ENCODE measurements at places on chromosomes 2 and 18.

DNA sequence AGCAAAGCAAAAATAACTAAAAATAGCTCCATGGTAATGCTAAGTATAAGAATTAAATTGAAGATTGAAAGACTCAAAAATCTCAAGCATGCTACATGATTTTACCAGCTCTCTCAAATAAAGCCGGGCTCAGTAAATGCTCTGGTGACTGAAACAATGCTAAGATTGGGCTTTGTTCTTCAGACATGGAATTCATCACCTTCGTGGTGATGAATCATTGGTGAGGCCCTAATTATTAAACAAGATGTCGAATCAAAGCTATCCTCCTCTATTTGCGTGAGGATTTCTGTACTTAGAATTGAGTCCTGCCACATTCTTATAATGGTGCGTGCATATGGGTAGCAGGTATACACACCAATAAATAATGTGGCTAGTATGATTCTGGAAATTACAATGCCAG lies 58.8 kb upstream of the LRRTM1 start:
- no peak for DNase-seq

- DNase-seq = no peak
Measured at GRCh38 chr2:190272457-190272842, 47.2 kb downstream of the HIBCH start.

DNA sequence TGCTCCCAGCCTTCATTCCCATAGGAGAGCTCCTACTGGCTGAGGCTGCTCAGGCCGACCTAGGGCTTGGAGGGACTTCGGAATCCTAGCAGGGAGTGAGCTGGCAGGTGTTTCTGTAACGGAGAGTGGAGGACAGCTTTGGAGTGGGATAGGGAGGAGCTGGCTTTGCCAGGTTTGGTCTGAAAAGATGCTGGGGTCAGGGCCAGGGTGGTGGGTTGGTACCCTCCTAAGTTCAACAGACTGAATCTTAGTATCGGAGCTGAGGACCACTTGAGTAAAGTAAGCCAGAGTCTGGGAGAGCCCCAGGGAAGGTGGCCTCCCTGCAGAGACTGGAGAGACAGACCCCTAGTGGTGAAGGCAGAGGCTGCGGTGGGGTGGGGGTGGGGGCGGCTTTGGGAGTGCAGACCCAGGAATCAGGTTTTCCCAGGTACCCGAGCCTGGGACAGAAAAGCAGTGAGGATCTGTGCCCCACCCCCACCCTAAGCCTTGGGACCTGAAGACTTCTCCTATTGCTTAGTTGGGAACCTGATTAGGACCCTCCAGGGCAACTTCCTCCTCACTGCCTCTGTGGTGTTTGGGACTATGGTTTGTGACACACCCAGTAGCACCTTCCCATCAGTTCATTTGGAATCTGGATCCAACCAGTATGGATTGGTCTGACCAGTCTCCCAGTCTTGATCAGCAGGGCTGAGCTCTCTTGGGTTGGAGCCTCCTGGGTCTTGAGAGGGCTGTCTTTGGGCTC lies 3.0 kb downstream of the CNNM4 start:
- no peak for DNase-seq

DNA sequence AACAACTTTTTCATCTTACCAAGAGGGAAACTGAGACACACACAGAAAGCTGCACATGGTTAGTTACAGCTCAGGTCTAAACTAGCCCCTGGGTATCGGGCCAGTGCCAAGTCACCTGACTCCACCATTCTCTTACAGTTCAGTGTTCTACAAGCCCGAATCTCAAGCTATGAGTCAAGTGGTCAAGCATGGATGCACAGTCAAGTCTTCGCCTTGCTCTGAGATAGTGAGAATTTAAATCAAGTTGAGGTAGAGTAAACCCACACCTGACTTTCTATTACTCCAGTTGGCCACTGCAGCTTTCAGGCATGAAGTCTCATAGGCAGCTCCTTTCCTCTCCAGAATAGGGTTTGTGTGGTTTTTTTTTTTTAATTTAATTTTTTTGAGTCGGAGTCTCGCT lies 34.5 kb upstream of the ARL5A start:
- DNase-seq = no peak

- no peak for DNase-seq
Measured at GRCh38 chr2:37638973-37639372, 32.5 kb downstream of the CDC42EP3 start.

GRCh38 chr2:207697411-207697810 lies 14.0 kb upstream of the CCNYL1 start:
- DNase-seq = no peak

- DNase-seq = no peak
Measured at GRCh38 chr2:42092084-42092996, 44.5 kb downstream of the PKDCC start.

DNA sequence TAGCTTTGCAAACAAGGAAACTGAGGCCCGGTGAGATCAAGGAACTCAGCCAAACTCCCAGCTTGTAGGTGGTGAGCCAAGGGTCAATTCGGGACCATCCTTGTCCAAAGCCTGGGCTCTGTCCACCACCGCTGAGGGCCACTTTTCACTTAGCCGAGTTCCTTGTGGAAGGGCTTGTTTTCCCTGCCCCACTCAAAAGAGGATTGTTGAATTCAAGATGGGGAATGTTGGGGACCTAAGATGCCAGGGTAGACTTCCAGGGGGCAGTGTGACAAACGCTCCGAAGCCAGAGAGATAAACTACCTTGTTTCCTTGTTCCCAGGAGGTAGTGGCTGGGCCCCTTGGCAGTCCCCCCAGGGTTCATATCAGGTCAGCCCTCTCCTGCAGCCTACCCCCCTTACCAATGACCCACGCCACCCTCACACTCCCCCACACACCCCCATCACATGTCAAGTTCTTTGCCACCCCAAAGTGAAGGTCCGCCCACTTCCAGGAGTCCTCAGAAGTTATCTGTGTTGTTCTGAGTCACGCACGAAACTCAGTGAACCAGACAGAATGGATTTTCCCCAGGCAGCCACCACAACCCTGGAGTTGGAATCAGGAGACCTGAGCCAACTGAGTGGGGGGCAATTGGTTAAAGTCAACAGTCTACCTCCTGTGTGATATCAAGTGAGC lies 10.3 kb upstream of the ATOH8 start:
- no peak for DNase-seq

- no peak for DNase-seq
Measured at GRCh38 chr18:44602380-44602779, 78.3 kb upstream of the SETBP1 start.

DNA sequence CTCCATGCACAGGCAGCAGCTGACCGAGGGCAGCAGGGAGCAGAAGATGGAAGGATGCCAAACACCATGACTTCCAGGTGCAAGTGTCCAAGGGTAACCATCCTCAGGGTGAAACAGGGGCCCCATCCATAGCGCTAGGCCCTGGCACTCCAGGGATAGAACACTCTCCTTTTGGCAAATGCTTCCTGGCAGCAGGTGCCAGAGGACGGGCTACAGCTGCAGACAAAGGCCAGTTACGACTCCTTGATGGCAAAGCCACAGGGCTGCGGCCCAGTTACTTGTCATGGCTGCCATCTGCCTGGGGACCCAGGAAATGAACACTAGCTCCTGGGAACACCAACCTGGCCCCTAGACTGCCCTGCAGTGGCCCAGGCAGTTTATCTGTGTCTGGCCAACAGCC lies 178.8 kb downstream of the TMEM163 start:
- no peak for DNase-seq

- DNase-seq = peak; percentile 44
Measured at GRCh38 chr2:101012706-101013181, 10.7 kb downstream of the RPL31 start.

GRCh38 chr2:182301093-182301492 lies 125.7 kb downstream of the PDE1A start:
- DNase-seq = no peak

DNA sequence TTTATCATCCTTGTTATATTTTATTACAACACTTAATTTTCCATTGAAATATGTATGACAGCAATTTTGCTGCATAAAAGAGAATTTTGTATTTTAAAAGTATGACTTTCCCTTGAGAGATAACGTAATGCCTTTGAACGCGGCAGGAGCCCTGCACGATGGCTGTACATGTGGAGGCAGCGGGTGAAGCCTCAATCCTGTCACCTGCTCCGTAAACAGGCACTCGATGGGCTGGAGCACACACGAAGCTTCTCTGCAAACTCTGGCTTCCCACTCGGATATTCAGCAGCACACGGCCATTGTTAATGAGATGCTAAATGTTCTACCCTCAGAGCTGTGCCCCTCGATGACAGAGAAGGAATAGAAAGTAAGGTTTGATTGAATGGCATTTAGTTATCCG lies 184.4 kb downstream of the RTP5 start:
- no peak for DNase-seq

DNA sequence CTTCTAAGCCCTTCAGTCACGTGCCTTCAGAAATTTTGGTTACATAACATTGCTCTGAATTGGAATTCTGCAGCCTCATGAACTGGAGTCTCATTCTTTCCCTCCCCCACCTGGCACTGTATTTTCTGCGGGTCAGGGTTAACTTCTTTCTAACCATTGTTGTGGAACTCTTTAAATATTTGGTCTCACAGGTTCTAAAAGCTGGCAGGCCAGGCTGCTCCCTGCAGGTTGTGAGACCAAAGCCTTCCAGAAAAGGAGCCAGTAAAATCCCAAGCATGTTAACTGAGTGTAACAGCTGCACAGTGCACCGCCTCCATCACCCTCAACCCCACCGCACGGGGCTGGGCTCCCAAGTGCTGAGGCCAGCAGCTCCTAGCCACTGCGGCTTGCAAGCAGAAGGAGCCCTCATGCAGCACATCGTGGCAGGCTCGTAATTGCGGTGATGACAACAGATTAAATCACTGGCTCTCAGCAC lies 174.1 kb upstream of the ALPP start:
- no peak for DNase-seq

- DNase-seq = no peak
Measured at GRCh38 chr18:64270121-64270520, 121.2 kb upstream of the LINC00305 start.

- no peak for DNase-seq
Measured at GRCh38 chr2:148619560-148620195, 24.9 kb upstream of the EPC2 start.

GRCh38 chr2:28253543-28253942 lies 139.1 kb upstream of the FOSL2 start:
- DNase-seq = no peak

DNA sequence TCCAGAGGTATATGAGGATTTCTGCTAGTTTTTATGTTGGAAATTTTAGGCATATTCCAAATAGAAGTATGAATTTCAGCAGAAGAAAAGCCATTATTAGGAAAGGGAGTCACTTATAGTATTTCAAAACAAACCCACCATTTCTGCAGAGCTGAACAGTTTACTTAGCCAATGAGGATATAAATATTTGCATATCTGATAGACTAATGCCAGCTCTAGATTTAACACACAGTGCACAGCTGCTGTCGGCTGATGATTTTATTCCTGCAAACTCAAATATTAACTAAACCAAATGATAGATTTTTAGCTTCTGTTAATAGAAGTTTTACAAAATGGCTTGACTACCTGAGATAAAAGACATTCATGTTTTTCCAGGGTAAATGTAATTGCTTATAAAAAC lies 375.8 kb upstream of the FANCL start:
- DNase-seq = no peak

DNA sequence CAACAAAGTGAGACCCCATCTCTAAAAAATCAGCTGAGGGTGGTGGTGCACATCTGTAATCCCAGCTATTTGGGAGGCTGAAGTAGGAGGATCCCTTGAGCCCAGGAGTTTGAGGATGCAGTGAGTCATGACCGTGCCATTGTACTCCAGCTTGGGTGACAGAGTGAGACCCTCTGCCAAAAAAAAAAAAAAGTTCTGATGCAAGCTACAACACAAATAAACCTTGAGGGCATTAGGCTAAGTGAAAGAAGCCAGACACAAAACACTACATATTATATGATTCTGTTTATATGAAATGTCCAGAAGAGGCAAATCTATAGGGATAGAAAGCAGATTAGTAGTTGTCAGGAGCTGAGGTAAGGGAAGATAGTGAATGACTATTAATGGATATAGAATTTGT lies 13.0 kb downstream of the YWHAQ start:
- DNase-seq = no peak

DNA sequence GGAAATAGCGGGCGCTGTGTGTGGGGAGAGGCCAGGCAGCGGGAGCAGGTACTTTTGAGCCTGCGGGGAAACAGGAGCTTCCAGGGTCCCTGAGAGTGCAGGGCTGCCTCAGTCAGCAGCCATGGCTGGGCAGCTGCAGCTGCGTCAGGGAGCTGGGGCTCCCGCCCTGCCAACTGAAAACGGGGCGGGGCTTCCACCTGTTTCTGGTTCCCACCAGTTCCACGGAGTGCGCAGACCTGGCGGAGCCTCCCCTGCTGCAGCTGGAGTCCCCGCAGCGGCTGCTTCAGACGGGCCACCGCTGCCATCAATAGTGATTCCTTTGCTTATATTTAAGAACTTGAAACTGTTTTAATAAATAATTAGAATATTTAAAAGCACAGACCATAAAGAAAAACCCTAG lies 30.6 kb upstream of the RPRM start:
- DNase-seq = no peak

DNA sequence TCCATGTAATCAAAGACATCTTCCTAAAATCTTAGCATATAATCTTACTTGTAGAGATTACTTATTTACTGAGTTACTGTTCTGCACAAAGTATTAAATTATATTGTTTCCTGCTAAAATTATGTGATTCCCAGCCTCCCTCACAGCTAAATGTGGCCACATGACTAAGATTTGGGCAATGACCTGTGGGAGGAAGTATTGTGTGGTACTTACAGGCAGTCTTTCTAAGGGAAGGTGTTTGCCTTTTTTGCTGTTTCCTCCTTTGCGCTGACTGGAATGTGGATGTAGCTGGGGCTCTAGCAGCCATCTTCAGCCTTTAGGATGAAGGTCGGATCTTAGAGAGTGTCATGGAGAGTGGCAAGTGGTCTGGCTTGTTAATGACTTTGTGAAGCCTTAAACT lies 146.3 kb upstream of the APCDD1 start:
- DNase-seq = no peak

- no peak for DNase-seq
Measured at GRCh38 chr18:34650121-34650545, 60.0 kb upstream of the DTNA start.

DNA sequence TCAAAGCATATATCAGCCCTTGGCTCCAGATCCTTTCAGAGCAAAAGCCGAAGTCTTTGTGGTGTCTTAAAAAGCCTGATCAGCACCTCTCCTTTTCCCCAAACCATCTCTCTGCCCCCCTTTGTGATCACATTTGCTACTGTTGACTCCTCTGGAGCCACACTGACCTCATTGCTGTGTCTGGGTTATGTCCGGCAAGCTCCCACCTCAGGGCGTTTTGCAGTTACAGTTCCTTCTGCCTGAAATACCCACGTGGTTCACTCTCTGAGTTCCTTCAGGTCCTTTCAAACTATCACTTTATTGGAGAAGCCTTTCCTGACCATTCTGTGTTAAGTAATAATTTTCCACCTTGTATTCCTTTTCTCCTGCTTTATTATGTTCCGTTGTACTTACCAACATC lies 11.8 kb downstream of the C2orf69 start:
- no peak for DNase-seq

- DNase-seq = no peak
Measured at GRCh38 chr2:33678436-33678835, 79.3 kb upstream of the FAM98A start.

DNA sequence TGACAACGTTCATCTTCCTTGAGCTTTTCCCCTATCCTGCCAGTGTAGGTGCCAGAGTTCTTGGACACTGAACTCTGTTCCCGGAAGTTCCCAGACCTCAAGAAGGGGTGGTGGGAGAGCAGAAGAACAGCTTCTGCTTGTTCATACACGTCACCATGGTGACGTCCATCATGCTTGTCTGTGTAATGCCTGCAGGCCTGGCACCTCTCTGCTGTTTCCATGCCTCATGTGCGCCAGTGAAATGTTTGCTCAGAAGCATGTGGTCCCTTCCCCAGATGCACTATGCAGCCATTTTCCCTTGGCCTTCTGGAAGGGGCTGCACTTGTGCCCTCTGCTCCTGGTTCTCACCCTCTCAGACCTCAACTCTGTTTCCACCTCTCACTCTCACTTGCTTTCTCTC lies 210.8 kb upstream of the NABP1 start:
- DNase-seq = no peak

Data from activated CD4-positive, alpha-beta T cell treated with anti-CD3 and anti-CD28 coated beads, Interleukin-10, Interleukin-2, amounts not matched to agents 100 ng/mL and 50 ng/mL, durations not matched to agents 16 hours and 8 hours (primary cell).